ENCODE measurements at places on chromosomes 7 and 10. TPM values are rescaled to one million over a fixed set of nuclear protein-coding genes. Genes with fewer than 3 reads are reported as not detected.

Gene CXCL12
- polyA plus RNA-seq = 201 TPM

Gene ZNF488
- polyA plus RNA-seq = 0.17 TPM

Gene TAS2R5
- polyA plus RNA-seq = 0.64 TPM

Gene TEX36
- 0.11 TPM for polyA plus RNA-seq

- DNase-seq = no peak
Observed at GRCh38 chr10:133334503-133335245, 2.0 kb downstream of the CALY start.

- no peak for DNase-seq
Observed at GRCh38 chr10:58672845-58673244, 160.2 kb downstream of the BICC1 start.

DNA sequence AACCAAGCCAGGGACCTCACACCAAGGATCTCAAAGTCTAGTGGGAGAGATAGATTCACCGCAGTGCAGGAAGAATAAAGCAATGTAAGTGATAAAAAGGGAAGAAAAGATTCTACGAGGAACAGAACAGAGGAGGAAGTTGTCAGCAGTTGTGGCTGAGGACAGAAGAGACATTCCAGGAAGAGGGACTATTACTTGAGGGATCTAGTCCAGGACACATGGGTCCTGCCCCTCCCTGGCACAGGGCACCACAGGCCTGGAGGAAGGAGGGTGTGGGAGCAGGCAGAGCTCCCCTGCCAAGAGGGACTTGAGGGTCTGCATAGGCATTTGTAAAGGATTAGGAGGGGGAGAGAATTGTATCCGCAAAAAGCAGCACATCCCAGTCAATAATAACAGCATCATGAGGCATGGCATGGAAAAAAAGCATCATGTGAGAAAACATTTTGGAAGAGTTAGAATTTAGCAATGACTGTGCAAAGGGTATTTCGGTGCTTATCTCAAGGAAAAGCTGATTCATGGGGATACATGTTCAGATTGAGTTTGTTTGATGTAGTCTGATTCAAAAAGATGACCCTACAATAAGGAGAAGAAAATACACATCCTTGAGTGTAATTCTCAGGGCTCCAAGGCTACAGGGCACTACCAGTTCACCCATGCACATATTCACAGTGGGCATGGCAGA, 12.7 kb downstream of the C10orf71 start:
- DNase-seq = no peak

DNA sequence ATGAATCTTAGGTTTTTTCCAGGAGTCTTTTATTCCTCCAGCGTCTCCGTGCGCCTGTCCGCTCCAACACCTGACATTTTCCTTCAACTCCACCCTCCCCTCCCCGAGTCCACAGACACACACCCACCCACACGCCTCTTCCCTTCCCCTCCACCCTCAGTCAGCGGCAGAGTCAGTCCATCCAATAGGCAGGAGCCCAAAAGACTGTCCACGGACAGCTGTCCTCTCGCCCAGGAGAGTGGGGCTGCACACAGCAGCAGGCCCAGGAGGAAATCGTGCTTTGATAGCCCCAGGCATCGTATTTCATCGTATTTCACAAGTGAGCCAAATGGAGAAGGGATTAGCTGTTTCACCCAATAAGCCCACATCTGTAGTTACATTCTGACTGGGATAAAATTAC, 285.1 kb downstream of the ZEB1 start:
- DNase-seq = no peak

DNA sequence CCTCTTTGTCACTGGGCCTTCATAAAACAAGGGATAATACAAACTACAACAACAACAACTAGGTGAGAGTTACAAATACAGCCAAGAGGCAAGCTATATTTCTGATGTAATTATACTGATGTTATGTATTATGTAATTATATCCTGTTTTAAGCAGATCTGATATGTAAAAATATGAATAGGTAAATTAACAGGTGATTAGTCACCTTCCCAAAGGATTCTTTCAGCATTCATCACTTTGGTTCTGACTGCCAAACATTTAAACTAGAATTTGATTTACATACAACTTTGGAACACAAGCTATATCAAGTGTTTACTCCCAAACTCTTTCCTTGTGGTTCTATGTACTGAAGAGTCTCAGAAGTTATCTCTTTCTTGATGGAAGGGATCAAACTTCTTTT, 53.7 kb downstream of the BEND7 start:
- no peak for DNase-seq

GRCh38 chr10:132149271-132149670, 37.5 kb upstream of the DPYSL4 start:
- no peak for DNase-seq

DNA sequence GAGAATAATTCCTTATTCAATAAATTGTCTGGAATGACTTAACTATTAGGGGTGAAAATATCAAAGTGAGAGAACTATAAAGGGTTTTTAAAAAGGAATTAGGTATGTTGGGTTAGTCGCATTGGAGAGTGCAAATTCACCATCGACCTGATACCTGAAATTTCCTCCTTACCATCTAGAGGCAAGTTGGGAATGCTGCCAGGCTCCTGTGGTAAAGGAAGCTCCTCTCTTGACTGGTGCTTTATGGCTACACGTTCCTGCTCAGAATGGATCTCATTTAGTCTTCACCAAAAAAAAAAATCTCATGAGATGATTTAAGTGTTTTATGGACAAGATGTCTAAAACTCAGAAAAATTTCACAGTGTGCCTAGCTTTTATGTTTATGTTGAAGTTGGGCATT, 129.8 kb downstream of the EGFR start:
- no peak for DNase-seq

DNA sequence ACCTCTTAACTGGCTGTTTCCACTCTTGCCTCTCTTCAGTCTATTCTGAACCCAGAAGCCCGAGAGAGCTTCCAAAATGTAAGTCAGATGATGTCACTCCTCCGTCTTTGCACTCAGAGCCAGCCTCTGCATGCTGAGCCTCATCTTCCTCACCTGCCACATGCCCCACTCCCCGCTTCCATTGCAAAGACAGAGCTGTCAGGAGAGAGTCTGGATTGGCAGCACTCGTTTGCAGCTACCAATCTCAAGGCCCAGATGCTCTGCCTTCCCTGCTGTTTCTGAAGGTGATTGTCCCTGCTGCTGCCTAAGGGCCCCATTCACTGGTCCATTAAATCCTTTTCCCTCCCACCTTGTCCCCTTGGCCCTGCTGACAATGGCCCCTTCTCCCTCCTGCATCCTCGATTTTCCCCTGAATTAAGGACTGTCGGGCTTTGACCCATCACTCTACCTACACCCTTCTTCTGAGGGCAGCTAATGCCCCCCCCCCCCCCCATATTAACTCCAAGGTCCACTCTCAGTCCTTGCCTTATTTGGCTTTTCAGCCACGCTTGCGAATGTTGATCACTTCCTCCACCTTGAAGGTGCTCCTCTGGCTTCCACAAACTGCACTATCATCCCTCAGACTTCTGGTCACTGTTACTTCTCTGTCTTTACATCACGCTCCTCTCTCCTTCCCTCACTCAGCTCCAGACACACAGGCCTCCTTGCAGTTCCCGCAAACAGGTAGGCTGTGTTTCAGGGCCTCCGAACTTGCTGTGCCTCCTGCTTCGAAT, 98.5 kb downstream of the CHN2 start:
- DNase-seq = no peak

DNA sequence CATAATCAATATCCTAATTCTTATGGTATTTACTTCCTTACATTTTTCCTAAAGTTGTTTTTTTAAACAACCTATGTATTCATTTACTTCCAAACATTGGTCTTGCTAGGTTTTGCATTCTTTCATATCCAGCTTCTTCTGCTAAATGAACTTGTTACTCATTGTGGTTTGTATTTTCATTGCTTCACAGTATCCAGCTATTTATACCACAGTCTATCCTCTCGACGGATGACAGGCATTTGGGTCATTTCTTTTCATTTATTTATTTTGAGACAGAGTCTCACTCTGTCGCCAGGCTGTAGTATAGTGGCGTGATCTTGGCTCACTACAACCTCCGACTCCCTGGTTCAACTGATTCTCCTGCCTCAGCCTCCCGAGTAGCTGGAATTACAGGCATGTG, 66.8 kb downstream of the CCDC6 start:
- DNase-seq = no peak

DNA sequence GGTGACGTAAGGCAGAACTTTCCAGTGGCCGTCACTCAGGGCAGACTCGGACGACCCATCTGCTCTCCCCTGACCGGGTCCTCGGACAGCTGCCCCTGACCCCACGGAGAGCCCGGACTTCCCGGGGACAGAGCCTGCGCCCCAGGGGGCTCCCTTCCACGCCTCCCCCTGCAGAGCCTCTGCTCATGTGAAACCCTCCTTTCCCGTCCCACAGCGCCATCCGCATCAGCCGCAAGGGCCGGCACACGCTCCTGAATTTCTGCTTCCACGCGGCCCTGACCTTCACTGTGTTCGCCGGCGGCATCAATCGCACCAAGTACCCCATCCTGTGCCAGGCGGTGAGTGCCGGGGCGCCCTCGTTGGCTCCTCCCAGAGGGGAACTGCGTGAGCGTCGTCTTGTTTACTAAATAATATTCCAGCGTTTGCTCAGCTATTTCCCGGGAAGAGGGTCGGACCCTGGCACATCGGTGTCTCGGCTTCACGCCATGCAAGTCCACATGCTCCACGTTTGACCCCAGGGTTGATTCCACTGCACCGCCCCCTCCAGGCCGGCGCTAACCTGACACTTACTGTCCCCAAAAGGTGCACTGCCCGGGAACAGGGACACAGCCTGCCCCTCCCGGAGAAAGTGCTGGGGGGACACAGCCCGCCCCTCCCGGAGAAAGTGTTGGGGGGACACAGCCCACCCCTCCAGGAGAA, 10.9 kb downstream of the ADGRA1 start:
- DNase-seq = no peak

- no peak for DNase-seq
Observed at GRCh38 chr10:112287844-112288243, 4.6 kb downstream of the TECTB start.

- no peak for DNase-seq
Observed at GRCh38 chr10:33553748-33554571, 219.5 kb upstream of the NRP1 start.

Data from BJ (cell line).